Stimulated activated CD4-positive, alpha-beta T cell treated with anti-CD3 and anti-CD28 coated beads, Interleukin-1b, Interleukin-23, amount 100 ng/mL, for 48 hours (primary cell): ENCODE measurements at places on chromosomes 11 and 22.
A peak's percentile ranks its signal among the peaks of the same experiment; 100 is the strongest.

DNA sequence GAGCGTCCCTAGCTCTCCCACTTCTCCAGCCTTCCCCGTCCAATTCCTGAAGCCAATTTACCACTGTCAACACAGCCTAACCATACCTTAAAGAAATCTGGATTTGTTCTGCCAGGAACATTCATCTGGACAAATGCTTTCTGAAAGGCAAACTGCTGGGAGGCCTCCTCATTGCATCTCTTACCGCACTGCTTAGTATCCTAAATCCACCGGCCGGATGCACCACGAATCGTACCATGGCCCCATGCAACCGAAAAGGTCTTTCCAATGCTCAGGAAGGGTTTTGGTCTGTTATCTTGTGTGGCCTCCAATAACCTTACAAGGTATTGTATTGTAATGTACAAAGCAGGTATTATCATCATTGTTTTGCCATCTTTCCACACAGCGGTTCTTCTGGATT is 57.6 kb downstream of the MYH9 start:
- no peak for DNase-seq

DNA sequence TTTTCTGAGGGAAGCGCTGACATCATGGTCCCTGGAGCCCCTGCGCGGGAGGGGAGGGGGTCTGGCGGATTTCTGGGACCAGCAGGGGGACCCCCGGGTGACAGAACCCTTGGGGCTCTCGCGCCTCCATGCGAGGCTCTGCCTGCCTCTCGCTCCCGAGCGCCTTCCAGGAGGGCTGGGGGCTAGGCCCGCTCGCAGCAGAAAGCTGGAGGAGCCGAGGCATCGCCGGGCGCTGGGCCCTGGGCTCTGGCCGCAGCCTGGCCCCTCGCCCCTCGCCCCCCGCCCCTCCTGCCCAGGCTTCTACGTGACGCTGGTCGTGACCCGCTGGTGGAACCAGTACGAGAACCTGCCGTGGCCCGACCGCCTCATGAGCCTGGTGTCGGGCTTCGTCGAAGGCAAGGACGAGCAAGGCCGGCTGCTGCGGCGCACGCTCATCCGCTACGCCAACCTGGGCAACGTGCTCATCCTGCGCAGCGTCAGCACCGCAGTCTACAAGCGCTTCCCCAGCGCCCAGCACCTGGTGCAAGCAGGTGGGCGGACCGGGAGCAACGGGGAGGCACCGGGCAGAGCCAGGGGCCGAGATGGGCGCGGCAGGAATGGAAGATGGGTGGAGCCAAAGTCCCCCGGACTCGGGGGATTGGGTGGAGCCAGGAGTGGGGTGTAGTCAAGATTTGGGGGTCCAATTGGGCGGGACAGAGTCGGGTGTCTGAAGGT is 5.4 kb downstream of the BEST1 start:
- DNase-seq = peak; percentile 32

- no peak for DNase-seq
Measured at GRCh38 chr11:17923217-17923616, 89.6 kb downstream of the SERGEF start.

DNA sequence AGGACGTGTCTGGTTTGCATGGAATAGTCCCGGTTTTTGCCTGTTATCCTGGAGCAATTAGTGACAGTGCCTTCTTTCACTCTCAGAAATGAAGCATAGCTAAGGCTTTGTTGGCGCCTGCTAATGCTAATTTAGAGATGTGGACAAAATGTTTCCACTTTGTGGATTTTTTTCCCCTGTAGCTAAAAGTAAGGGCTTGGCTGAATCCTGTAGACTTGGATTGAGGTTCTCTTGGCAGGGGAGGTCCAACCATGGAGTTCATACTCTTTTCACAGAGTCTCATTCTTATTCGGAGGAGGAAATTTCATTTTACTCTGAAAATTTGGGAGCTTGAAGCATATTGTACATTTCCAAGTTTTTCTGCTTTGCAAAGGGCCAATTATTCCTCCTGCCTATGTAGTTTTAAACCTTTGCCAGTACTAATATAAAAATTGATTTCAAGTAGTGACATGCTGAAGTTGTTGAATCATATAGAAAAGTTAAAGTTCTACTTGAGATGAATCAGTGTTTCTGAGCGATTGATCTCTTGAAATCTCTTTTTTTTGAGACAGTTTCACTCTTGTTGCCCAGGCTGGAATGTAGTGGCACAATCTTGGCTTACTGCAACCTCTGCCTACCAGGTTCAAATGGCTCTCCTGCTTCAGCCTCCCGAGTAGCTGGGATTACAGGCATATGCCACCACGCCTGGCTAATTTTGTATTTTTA is 20.0 kb downstream of the PPFIA1 start:
- no peak for DNase-seq

DNA sequence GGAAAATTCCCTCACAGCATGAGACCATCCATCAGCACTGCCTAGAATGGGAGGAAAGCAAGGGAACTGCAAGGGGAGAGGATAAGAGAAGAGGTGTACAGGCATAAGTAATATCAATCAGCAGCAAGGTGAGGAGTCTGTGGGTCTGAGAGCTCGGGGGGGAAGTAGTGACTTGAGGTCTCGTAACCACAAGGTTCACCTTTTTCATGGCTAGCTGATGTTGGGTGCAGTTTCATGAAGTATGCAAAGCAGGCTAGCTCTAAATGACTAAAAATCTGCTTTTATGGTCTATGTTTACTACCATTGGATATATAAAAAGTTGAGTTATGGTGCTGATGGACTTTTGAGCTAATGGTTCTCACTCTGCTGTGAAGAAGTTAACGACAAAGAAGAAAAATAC is 35.8 kb downstream of the OR4C6 start:
- DNase-seq = no peak

- no peak for DNase-seq
Measured at GRCh38 chr11:19453651-19454257, 213.0 kb upstream of the E2F8 start.

DNA sequence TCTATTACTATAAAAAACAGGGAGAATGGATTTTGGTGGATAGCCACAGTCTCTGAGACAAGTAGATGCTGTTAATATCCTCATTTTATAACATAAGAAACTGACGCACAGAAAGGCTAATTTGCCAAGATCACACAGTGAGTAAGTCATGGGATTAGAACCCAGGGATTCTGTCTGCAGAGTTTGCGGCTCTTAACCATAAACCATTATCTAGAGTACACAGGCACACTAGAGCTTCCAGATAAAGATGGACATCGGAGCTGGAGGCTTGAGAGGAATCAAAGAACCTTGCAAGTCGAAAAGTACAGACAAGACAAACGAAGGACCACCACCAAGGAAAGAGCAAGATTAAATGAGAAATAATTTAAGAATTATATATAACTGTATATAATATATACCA is 11.3 kb downstream of the LGALS12 start:
- DNase-seq = no peak

DNA sequence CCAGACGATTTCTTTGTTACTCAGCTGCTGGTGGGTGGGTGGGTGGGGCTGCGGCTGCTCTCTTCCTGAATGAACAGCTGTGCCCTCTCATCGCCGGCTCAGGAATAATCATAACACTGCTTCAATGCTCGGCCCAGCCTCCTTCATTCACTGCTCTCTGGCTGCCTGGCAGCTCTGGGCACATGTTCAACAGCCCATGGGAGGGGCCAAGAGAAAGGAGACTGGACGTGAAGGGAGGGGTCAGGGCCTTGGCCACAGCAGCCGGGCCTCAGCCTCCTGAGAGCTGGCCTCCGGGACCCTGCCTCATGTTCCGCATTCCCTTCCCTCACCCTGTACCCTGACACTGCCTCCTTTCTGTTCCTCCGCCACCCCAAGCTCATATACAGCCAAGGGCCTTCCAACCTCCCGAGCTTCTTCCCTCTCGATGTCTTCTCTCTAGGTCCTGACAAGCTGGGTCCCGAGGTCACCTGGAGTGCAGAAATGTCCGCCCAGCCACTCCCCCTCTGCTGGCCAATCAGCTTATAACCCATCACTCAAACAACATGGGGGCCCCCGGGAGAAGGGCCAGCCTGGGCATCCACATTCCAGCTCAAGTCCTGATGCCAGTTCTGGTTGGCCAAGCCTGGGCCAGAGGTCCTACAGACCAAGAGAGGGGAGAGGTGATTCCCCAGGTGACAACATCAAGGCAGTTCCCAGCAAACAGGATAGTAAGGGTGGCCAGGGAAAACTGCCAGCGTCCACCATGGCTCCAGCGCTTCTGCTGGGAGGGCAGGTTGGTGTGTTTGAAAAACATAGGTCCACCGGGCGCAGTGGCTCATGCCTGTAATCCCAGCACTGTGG is 3.2 kb upstream of the CSDC2 start:
- peak; percentile 22 for DNase-seq

DNA sequence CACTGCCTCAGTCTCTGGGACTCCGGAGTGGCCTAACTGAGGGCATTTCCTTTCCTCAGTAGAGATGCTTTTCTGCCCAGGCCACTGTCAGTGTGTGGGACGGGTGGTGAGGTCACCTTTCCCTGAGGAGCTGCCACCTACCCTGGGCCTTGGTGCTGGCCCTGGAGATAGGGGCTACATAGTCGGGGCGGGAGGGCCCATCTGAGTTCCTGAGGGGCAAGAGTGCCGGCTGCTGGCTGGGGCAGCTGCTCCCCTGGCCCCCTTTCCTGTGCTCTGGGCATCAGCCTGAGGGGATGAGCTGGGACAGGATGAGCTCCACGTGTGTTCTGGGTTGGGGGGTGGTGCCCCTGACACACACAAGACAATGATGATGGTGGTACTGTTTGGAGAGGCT is 5.4 kb downstream of the KCNC1 start:
- no peak for DNase-seq

- DNase-seq = no peak
Measured at GRCh38 chr11:108591893-108592292, 1.7 kb downstream of the EXPH5 start.

GRCh38 chr22:44819966-44820631 is 67.7 kb downstream of the ARHGAP8 start:
- DNase-seq = no peak

DNA sequence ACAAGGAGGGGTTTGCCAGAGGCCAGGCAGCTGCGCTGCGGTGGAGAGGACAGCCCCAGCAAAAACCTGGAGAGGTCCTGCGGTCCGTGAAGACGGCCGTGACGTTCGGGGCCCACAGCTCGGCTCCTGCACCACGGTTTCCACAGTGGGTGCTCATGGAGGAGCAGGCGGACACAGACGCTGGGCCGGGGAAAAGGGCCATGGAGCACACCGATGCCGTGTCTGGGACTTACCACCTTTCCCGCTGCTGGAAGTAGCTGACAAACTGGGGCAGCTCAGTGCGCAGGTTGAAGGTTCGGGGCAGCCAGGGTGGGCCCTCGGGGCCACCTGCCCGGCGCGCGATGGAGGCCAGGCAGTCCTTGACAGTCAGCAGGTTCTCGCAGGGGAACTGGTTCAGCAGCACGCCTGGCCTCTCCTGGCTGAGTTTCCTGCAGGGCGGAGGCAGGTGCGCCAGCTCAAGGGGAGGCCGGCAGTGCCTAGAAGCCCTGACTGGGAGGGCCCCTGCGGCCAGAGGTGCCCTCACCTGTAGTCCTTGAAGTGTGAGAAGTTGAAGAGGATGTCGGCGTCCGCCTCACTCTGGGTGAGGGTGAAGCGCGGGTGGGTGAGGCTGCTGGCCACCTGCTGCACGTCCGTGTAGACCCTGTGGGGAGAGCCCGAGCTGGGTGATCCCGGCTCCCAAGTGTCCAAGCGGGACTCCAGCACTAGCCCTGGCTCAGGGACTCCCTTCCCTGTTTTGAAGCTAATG is 12.8 kb downstream of the TTLL12 start:
- no peak for DNase-seq

DNA sequence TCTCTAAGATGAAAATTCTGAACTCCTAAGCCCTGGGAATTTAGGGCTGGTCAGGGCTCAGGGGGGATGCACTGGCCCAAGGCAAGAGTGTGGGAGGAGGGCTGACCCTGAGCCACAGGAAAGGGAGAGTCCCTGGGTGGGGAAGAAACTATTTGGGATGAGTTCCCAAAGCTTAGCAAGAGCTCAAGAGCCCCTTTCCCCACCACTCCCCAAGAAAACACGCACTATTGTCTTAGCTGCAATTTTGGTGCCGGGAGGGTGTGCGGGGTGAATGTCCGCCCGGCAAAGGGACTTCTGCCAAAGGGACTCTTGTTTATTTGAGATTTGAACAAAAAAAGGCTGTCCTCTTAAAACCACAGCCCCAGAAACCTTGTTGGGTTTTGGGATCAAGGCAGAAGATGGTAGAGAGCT is 37.0 kb downstream of the KIAA1671 start:
- DNase-seq = no peak

- no peak for DNase-seq
Measured at GRCh38 chr11:74471668-74472429, 4.5 kb upstream of the KCNE3 start.

DNA sequence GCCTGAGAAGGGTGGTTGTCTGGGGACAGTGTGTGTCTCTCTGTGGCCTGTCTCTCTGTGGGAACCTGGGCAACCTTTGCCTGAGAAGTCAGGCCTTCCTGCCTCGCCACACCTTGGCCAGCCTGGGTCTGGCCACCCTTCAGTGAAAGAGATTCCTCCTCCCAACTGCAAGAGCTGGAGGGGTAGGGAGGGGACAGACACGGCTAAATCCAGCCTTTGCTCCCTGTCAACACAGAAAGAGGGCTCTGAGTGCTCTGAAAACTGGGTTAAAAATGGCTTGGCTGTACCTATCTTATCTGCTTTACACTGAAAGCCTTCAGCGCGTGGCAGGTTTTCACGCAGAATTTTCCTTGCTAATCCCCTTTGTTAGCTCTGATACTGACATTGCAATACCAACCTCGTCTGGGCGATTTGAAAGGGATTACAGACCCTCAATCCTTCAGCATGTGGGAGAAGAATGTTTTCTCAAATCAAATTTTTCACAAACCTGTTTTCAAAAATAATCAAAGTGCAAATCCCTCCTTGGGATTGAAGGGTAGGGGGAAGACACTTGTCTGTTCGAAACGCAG is 163.7 kb downstream of the DSCAML1 start:
- no peak for DNase-seq

DNA sequence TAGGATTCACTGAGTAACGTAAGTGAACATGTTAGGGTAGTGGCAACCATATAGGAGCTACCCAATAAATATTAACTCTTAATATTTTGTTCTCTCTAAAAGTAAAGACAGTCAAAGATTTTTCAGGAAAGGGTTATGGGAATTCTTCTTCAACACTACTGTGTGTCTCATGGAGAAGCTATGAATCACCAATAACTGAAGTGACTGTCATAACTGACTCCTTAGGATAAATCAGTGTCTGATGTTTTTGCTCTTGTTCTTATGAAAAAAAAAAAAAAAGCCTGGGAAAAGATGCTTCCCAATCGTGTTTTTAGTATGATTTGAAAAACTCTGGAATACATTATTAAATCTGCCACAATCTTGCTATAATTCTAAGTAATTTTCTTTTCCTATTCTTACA is 111.2 kb upstream of the CEP126 start:
- no peak for DNase-seq
